Mucosa of gallbladder (tissue), 1 donor: ENCODE measurements at places on chromosomes 11 and 22. TPM values are rescaled to one million over a fixed set of nuclear protein-coding genes. Genes with fewer than 3 reads are reported as not detected.

The CSNK2A3 gene
- 1.6 TPM for total RNA-seq

The BANF1 gene
- 165 TPM for total RNA-seq

DNA sequence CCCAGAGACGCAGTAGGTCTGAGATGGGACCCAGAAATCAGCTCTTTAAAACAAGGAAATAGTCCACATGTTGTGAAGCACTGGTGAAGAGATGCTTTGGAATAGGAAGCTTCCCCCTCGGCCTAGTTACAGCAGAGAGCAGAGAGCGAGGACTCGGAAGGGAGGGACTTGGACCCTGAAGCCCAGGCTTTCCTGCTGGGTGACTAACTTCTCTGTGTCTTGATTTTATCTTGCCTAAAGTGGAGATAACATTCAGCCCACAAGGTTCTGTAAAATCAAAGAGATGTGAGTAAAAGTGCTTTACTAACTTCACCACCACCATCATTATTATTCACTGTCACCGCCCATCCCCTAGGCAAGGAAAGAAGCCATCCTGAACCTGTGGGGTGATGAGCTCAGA is 58.4 kb downstream of the THAP12 start:
- no peak for DNase-seq

DNA sequence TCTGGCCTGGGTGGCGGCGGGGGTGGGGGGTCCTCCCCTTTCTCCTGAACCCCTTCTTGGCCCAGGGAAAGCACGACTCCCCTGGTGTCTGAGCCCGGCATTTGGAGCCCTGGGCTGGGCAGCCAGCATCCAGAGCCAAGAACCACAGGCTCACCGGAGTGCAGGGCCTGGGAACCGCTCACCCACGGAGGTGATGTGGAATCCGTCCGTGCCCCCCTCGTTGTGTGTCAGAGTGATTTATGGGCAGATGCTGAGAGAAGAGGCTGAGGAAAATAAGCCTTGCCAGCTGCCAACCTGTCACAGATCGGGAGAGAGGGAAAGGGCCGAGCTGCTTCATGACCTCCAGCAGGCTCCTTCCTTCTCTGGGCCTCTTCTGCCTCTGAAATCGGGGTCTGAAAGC is 33.7 kb downstream of the WNT11 start:
- DNase-seq = no peak

DNA sequence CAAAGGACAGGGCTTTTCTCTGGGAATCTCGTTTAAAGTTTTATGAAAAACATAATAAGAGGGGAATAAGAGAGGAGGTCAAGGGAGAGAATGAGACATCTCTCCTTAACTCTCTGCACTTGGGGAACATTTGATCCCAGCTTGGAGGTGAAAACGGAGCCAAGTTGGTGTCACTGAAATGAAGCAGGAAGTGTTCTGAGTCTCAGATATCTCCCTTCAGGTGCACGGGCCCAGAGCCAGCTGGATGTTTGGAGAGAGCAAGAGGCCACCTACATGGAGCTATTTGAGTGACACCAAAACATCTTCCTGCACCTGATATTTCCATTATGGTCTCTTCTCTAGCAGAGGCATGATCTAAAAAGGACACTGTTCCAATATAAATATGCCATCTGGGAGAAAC is 85.7 kb downstream of the BLID start:
- no peak for DNase-seq

GRCh38 chr11:70487160-70487559 is 88.8 kb downstream of the CTTN start:
- DNase-seq = no peak

The MRGPRX3 gene
- total RNA-seq = 0.17 TPM

DNA sequence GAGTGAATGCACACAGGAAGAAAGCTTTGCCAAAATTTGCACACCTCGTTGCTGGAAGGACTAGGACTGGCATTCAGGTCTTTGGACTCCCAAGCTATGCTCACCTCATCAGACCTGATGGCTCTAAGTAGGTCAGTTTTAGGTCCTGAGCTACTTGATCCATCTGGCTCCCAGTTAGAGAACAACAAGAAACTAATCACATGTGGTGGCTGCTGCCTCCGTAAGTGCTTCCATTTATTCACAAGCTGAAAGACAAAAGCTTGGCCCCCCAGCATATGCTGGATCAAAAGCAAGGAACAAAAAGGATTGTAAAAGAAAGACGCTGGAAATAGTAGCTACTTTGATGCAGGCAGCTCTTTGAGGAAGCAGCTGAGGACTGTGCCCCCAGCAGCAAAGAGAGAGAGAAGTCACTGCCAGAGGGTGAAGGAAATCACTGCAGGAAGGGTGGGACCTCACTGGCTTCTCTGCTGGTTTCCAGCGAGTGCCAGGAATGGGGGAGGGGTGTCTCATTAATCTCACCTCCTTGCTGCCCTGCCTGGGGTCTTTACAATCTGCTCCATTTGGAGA is 268.9 kb downstream of the KIRREL3 start:
- DNase-seq = no peak

- DNase-seq = no peak
Measured at GRCh38 chr11:64917663-64917995, 620 bp upstream of the ATG2A start.

DNA sequence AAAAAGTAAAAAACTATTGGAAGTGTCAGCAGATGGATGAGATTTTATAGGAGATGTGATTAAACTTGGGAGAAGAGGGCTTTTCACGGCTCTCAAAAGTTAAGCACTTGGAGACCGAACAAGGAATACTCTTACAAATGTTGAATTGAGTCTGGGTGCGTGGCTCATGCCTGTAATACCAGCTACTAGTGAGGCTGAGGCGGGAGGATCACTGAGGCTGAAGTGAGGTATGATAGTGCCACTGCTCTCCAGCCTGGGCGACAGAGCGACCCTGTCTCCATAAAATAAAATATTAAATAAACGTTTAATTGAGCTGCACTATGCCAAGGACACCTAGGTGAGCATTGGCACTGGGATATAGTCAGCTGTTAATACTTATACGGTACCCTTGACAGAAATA is 1.9 kb downstream of the CEP57 start:
- no peak for DNase-seq

DNA sequence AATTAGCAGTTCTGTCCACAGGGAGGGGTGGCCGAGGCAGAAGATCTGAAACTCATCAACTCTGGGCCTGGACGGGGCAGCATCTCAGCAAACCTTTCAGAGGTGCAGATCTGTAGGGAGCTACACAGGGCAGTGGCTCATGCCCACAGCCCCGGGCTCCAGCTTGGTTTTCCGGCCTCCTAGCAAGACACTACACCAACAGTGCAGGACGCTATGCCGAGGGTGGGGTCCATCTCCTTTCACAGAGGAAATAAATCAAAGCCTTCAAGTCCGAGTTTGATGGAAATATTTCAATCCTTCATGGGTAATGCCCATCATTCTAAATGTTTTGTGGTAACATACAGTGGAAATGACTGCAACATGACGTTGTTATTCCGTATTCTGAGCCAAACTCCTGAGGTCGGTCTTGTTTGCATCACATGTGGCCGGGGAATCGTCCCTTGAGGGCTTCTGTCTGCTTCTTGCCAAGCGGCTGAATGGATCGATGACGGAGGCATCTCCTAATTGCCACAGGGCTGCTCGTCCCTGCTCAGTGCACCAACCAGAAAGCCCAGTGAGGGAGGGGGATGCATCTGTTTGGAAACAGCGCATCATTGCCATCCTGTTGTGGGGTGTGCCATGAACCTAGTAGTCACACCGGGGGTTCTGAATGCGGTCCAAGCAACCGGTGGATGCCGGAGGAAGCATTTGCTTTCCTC is 30.0 kb downstream of the LINC01488 start:
- DNase-seq = no peak

DNA sequence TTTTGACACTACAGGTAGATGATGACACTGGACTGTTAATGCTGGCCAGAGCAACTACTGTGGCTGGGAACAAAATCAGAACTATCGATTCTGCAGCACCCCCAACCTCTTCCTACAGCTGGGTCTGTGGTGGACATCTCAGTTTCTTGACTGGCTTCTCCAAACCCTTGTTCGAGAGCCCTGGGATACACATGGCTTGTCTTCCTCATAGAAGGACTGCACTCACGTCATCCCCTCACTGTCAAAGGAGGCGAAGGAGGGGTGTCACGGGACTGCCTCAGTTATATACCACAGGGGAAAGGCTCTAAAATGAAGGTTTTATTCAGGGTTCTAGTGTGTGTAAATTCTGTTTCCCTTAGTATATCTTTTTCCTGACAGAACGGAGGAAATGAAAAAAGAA is 44.9 kb downstream of the PITPNB start:
- no peak for DNase-seq

DNA sequence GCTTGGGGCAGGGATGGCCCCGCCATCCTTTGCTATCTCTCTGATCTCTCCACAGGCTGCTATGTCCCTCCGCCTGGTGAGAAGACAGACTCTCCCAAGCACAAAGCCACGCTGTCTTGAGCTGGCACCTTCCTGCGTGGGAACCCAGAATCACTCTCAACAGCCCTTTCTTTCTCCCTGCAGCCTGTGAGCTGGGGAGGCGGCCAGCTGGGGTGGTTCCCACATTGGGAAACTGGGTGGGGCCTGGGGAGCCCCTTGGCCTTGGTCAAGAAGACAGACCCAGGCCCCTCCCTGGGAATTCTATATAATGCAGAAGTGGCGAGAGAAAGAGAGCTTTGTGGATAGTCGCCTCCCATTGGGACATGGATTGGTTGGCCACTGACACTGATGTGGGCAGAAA is 129.0 kb upstream of the TIMP3 start:
- no peak for DNase-seq

DNA sequence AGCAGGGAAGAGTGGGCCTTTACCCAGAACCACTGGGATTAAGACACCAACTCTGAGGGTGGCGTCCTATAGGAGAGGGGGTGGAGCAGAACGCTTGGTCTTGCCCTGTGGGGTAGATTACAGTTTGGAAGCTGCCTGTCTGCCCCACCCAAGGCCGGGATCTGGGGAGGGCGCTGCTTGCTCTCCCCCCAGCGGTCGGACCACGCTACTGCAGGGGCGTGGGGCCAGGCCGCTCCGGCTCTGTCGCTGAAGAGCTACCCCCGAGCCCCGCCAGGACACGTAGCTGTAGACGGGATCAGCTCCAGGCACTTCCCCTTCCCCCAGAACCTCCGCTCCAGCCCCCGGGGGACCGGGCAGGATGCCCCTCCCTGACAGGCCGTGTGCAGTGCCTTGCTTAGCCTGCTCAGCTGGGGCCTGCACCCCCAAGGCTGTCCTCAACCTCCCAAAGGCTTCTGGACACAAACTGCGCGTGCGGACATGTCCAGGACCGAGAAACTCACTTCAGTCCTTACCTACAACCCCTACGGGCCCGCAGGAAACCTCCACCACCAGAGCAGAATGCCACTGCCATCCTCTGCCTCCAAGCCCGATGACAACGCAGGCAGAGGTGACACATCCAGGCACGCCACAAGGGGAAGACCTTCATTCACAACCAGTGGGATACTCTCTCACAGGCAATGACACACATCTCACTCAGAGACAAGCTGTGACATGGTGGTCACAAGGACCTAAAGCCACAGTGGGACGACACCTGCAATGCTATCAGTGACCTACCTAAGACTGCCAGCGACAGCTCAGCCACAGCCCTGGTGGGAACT is 3.6 kb downstream of the AHNAK start:
- DNase-seq = peak; percentile 71

GRCh38 chr22:24289741-24290163 is 19.1 kb downstream of the SPECC1L start:
- DNase-seq = no peak

DNA sequence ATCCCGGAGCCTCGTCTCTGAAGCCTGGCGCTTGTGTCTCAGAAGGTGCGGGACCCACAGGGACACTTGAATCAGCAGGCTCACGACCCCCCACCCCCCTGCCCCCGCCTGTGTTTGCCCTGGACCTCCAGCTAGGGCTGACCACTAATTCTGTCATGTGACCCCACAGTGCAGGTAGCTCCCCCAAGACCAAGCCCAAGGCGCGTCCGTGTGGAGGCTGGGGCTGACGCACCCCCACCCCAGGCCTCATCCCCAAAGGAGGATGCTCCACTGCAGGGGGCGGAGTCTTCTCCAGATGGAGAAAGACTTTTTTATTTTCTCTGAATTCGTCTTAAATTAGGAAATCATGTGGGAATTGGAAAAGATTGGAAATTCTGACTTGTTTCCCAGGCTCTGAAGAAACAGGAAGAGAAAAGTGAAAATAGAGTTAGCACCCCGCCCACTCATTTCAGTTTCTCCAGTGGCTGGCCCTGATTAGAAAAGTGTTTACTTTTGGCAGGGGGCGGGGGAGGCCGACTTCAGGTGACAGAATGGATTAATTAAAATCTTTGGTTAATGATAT is 1.0 kb upstream of the RELA start:
- DNase-seq = no peak

The ESRRA gene
- 97.7 TPM for total RNA-seq

DNA sequence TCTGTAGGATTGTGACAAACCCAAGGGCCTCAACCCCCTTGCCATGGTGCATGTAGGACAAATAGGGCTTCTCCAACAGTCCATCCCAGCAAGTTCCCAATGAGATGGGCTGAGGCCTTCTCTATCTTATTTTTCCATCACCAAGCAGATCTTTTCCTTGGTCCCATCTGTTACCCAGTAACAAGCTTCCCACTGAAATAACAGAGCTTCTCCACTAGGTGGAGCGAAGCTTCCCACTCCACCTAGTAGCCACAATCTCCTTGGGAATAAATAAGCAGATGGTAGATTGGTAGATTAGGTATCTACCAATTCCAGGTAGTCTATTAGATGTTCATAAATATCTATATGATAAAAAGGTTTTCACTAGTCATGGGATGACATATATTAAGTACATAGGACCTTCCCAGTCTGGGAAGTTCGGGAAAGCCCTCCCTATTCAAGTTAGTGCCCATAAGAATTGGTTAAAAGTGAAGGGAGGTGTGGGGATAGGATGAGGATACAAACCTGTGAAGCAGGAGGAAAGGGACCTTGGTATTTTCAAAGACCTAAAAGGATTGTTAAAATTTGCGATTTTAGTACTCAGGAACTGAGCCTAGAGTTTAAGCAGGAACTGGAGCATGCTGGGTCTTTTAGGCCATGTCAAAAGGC is 5.9 kb upstream of the OR52L1 start:
- no peak for DNase-seq

DNA sequence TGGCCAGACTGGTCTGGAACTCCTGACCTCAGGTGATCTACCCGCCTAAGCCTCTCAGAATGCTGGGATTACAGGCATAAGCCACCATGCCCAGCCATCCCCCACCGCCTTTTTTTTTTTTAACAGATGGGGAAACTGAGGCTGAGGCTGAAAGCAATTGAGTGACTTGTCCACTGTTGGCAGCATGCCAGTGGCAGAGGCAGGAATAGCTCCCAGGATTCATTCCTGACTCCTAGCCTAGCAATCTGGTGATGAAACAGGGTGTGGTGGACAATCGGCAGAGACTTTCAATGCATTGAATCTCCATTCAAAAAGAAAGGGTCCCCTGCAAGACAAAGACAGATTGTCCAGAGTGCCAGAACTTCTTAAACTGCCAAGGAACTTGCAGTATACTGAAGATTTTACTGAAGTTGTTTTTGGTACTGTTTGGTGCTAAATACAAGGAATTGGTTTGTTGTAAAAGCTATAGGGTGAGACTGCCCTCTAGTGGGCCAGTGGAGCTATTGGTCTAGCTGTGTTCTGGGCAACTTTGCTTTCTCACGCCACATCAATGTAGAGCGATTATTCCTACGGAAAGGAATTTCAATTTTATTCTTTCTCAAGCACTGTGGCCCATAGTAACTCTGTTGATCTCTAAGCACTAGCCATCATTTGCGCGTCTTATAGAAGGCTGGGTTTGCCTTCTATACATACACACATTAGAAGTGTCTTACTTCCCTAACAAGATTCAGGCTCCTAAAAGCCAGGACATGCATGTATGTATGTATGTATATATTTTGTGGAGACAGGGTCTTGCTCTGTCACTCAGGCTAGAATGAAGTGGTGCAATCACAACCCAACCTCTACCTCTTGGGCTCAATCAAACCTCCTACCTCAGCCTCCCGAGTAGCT is 21.0 kb downstream of the C22orf31 start:
- DNase-seq = peak; percentile 76
